ENCODE measurements at places on chromosomes 11 and 22.

GRCh38 chr11:103480421-103480820 lies 371.2 kb downstream of the DYNC2H1 start:
- no peak for DNase-seq

DNA sequence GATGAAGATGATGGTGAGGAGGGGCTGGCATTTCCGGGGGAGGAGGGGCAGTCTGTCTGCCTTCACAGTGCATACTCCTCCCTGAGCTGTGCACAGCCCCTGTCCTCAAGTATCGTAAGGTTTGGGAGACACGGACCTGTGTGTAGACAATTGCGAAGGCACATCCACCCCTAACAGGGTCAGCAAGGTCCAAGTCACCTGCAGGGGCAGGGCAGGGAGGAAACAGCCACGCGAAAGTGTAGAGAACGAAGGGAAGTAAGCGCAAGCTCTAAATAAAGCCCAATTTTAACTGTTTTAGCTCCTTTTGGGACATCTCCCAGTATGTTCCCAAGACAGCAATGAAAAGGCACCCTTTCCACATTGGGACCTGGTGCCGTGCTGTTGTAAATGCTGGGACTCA lies 448.2 kb downstream of the TBC1D22A start:
- no peak for DNase-seq

DNA sequence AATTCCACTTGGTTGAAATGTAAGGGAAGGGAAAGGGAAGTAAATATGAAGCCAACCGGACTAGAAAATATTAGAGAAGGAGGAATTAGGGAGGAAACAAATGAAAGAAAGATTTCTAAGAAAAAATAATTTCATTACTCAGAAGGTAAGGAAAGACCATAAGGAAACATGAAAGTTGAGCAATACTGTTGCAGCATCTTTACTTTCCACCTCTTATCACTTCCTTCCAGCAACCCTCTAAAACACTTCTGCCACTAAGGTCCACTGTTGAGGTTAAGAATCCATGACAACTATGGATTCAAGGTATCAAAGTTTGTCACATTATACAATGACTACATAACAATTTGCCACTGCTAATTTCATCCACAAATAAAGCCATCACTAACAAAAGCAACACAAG lies 308.6 kb downstream of the DLG2 start:
- DNase-seq = no peak

GRCh38 chr22:48757985-48758561 lies 1069.6 kb downstream of the BRD1 start:
- no peak for DNase-seq
